ENCODE measurements at places on chromosomes 7 and 10.
A peak's percentile ranks its signal among the peaks of the same experiment; 100 is the strongest.

DNA sequence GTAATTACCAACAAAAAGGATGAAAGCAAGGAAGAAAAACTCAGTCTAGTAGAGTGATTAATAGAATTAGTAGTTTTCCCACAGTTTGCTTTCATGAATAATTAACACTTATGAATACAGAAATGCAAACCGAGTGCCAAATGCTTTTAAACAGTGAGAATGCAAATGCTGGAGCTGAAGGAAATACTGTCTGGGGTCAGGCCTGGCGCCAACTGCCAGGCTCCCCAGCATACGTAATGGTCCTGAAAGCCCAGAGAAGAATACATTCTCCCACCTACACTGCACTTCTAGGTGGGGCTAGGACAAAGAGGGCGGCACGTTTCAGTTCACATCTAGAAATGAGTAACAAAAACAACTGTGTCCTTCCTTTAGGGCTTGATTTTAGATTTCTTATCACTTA, 30.0 kb downstream of the GLUD1 start:
- no peak for DNase-seq

- no peak for DNase-seq
Measured at GRCh38 chr10:17693009-17693408, 49.1 kb downstream of the STAM start.

GRCh38 chr7:66950763-66951162, 29.7 kb downstream of the TMEM248 start:
- no peak for DNase-seq

GRCh38 chr7:363626-364025, 73.7 kb downstream of the FOXL3 start:
- DNase-seq = no peak

GRCh38 chr10:101060951-101061623, 702 bp upstream of the KAZALD1 start:
- peak; percentile 93 for DNase-seq

GRCh38 chr10:111113238-111113960, 36.6 kb downstream of the ADRA2A start:
- DNase-seq = no peak

GRCh38 chr10:97553575-97554031, 19.0 kb upstream of the ANKRD2 start:
- peak; percentile 44 for DNase-seq

DNA sequence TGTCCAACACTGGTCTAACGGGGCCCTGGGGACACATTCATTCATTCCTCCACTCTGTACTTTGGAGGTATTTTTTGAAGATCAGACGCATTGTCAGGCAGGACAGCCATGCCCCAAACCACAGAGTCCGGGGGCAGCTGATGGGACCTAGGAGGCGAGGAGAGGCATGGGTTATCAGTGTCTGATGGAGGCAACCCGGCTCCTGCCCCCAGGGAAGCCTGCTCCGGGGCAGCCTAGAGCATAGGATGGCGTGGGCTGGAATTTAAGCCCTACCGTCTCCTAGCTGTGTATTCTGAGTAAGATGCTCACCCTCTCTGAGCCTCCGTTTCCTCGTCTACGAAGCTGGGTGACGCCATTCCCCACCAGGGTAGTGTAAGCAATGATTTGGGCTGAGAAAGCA, 55.4 kb upstream of the ELN start:
- no peak for DNase-seq

GRCh38 chr10:22246680-22247391, 29.0 kb upstream of the EBLN1 start:
- DNase-seq = no peak

DNA sequence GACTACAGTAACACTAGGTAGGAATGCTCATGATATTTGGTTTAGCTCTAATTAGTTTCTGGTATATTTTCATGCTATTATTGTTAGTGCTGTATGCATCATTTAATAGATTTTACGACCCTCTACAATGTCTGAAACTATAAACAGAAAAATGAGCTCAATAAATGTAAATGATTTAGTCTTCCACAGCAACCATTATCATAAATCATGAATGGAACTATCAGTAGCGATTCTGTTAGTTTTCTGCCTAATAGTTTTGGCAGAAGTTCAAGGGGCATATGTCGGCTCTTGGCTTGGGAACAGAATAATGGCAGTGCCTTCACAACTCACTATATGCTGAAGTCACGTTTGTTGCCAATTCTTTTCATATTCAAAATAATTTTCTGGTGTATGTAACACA, 494.8 kb downstream of the PARD3 start:
- DNase-seq = no peak

- peak; percentile 6 for DNase-seq
Measured at GRCh38 chr7:64879086-64879730, 23.9 kb upstream of the ZNF273 start.

GRCh38 chr7:43648473-43649406, 65.8 kb downstream of the STK17A start:
- peak; percentile 44 for DNase-seq

DNA sequence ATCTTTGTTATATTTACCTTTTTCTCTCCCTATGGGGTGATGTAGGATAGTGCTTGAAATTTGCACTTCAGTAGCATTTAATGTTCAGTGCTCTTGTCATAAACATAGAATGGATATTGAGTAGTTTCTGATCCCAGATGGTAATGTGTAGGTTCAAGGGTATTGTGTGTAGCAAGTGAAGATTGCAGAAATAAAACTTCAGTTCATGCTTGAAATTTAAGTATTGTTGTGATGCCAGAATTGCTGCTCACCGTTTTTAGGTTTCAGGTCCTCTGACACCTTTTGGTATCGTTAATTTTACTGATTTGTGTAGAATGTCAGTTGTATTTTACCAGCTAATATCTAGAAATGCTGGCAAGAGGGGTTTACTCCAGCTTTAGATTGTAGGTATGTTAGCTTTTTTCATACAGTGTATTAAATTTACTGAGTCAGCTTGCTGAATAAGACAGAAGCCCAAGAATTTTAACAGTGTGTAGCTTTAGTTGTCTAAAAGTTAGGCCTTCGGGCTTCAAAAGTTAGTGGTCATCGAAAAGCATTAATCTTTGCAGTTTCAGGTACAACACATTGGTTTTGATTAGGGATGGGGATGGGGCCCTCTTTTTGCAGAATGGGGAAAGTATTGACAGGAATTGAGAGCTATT, 1.9 kb downstream of the PTEN start:
- DNase-seq = no peak

- no peak for DNase-seq
Measured at GRCh38 chr7:91285696-91286355, 21.6 kb downstream of the FZD1 start.

DNA sequence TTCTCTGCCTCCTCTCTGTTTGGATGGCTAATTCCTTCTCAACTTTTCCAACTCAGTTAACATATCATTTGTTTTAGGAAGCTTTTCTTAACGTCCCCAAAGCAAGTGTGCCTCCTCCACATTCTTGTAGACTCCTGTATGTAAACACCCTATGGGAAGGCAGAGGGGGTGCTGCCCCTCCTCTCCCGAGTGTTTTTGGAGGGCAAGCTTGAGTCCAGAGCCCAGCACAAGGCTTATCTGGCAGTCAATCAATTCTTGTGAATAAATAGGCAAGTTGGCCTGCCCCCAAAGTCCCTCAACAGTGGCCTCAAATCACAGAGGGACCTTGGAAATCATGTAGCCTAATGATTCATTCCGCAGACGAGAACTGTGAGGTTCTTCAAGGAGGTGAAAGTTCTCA, 305.6 kb downstream of the RPS24 start:
- DNase-seq = no peak

DNA sequence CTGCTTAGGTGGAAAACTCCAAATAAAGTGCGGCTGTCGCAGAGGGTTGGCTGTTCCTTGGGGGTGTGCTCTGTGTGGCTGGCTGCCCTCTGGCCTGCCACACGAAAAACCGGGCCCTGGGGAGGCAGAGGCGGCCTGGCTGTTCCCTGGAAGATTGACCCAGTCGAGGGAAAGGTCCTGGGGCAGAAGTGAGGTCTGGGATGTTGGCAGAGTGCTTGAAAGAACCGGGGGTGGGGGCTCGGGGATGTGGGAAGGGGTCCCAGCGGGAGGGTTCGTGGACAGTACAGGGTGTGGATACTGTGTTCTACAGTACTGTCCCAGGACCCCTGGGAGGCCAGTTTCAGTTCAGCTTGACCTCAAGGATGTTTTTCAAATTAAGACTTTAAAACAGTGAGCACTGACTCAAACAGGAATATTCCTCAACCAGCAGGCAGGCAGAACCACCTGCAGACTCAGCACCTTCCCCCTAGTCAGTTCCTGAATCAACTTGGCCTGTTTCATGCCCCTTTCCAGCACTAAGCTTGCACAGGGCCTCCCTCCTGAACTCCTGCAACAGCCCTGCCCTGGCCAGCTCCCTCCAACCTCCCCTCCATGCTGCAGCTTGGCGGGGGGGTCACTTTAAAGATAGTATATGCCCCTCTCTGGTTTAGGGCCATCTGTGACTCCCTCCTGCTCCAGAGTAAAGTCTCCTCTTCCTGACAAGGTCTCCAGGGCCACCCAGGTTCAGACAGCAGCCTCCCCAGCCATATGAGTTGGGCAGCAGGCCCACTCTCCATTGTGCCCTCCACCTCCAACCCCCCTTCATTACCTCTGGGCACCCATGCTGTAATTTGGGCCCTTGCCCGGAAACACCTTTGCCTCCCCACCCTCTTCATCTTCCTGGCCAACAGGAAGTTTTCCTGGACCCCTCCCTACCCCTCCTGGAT, 3.2 kb upstream of the ATP6V1F start:
- no peak for DNase-seq

DNA sequence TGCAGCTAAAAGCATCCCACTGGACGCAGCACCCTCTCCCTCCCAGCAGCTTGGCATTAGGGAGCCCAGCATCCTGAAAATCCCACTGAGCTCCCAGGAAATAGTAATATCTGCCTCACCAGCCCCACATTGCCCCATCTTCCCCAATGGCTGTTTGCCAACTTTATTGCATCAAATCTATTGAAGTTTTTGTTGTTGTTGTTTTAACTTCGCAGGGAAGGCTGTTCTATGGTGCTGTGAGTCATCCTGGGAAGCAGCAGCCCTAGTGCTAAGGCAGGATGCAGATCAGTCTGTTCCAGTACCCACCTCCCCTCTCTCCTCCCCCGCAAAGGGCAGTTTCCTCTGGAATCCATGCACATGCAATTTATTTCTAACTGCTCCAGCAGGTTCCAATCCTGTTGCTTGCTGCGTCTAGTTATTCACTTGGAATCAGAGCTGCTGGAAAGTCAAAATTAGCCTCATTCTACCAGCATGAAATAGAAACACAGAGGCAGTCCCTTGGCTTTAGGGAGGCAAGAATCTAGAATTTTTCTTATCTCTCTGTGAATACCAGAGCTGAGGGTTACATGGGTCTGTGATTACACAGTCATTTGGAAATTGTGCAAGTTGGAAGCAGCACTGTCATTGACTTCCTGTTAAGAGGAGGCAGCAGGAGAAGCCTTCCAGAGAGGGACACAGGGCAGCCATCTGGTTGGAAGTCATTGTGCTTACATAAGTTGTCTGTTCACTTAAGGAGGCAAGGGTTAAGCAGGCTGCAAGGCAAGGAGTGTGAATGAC, 115.9 kb upstream of the CACUL1 start:
- DNase-seq = no peak

GRCh38 chr10:47207281-47207615, 92.7 kb upstream of the GDF10 start:
- no peak for DNase-seq

- no peak for DNase-seq
Measured at GRCh38 chr10:88316292-88316861, 266.7 kb downstream of the RNLS start.

GRCh38 chr10:107383357-107383756, 218.9 kb upstream of the SORCS1 start:
- DNase-seq = no peak

- DNase-seq = no peak
Measured at GRCh38 chr10:12262278-12262981, 66.4 kb downstream of the CDC123 start.

- no peak for DNase-seq
Measured at GRCh38 chr10:49652421-49653272, 26.8 kb upstream of the C10orf53 start.

DNA sequence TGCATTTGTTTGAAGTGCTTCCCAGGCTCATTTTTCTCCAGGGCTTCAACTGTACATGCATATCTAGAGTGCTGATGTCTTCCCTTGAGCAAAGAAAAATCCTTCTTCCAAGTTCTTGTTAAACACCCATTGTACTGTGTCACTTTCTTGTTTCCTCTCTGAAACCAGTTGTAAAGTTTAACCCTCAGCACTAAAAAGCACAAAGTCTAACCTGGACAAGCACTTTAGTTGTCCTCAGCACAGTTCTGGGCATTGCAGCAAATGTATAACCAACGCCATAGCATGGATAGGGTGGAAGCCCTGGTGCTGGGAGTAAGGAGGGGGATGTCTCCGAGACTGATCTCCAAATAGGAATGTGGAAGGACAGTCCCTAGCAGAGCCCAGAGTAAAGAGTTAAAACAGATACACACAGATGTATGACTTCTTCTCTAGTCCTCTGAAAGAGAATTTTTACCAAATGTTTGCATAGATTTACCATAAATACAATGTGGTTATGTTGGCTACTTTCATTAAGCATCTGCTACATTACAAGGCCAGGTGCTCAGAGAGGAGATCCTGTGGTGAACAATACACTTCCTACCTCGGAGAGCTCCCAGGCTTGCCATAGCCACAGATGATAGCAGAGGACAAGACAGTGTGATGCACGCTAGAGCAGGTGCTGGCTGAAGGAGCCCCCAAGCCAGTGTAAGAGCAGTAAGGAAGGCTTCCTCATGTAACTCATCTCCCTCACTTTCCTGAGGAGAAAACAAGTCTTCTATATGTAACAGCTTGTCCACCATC, 57.0 kb downstream of the DNAJC12 start:
- no peak for DNase-seq

- DNase-seq = no peak
Measured at GRCh38 chr7:95687759-95688343, 84.5 kb upstream of the DYNC1I1 start.

DNA sequence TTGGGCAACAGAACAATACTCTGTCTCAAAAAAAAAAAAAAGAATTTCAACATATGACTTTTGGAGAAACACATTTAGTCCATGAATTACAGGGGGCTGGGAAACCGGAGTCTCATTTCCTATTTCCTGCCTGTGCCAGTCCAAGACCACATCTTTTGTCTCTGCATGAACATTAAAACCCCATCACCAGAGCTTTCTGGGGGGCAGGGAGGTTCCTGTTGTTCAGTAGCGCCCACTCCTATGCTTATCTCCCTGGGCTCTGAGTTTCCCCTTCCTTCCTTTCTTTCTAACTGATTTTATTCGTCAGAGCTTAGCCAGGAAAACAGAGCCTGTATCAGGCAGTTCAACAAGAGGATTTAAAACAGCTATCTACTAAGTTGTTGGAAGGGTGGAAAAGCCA, 119.3 kb downstream of the CALN1 start:
- no peak for DNase-seq

DNA sequence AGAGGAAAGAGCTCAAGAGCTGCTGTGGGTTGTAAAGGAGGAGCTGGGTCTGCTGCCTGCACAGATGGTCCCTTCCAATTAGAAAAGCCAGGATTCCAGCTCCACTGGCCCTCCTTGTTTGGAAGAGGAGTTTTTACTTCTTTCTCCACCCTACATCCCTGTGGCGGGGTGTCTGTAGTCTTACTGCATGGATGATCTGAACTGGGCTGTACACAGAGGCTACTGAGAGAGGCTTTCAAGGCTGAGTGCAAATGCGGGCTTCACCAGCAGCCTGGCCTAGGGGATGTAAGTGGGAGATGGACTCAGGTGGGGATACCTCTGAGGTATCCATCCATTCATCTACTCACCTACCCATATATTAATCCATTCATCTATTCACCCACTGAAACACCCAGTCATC, 7.1 kb upstream of the CXCL12 start:
- DNase-seq = no peak

Data from mucosa of gallbladder (tissue), 1 donor.